ENCODE measurements at places on chromosomes 16 and 17. TPM values are rescaled to one million over a fixed set of nuclear protein-coding genes. Genes with fewer than 3 reads are reported as not detected.

DNA sequence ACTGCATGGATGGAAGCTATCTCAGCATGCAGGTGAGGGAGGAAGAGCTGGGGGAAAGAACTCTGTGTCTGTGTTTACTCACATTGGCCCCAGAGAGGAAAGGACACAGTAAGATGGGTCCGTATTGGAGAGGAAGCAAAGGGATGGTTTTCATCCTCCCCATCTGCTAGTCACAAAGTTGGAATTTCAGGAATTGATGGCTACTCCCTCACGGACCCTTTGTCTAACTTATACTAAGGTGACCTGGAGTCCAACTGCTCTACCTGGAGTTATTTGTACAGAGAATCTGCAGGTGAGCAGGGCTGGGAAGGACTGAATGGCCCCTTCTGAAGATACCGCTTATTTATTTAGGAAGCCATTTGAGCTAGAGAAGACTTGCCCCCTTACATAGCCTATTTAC, 55.1 kb downstream of the WNT3 start:
- H3K4me1 ChIP-seq = peaks cover 14% of the 10 kb centered on the region
- H3K27me3 ChIP-seq = no peaks in the 10 kb centered on the region
- no peak overlapping the region for H3K4me3 ChIP-seq
- no peak overlapping the region for H3K27ac ChIP-seq

DNA sequence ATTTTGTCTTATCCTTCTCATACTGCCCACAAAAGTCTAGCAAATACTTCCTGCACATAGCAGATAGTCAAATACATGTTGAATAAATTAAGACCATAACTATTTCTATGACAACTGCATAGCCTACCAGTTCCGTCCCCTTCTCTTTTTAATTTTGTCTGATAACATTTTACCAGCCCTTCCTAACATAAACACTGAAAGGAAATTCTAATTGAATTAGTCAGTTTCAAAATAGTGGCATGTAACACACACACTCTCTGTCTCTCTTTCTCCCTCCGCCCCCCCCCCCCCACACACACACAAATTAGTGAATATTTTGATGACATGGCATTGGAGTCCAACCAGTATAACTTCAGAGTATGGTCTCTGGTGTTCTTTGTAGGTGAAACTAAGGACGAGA, 41.8 kb downstream of the TNRC6C start:
- no peak for DNase-seq
- H3K27me3 ChIP-seq = no peaks in the 10 kb centered on the region
- H3K4me3 ChIP-seq = no peak overlapping the region
- H3K4me1 ChIP-seq = no peaks in the 10 kb centered on the region

DNA sequence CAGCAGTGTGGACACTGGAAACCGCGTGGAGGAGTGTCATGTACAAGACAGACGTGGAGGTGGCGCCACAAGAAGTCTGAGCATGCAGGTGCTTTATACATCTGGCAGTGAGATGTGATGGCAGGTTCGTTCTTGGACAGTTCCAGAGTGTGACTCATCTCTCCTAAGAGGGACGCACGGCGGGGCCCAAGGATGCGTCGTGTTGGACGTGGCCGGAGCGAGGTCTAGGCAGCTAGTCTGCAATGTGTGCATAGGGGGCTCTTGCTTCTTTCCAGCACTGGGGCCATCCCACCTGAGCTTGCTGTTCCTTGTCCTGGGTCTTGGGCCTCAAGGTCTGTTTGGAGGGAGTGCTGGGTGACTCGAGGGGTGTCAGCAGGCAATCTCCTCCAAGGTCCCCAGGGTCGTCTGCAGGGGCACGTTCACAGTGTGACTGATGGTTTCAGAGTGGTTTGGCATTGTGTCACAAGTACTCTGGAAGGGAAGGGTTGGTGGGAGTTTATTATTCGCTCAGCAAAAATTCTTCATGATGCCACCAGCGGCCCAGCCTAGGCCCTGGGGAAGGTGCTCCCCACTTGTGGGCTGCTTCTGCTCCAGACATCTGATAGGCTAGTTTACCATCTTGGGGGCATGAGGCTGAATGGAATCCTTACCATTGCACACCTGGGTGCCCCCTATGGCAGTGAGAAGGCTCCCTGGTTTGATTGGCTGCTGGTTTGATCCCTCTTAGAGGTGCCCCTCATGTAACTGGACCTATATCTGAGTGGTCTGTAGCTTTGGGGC, 22.1 kb downstream of the SPACA3 start:
- no peak overlapping the region for H3K27ac ChIP-seq
- H3K4me3 ChIP-seq = no peak overlapping the region
- H3K4me1 ChIP-seq = no peaks in the 10 kb centered on the region
- DNase-seq = no peak
- no peaks in the 10 kb centered on the region for H3K36me3 ChIP-seq
- H3K27me3 ChIP-seq = no peaks in the 10 kb centered on the region

DNA sequence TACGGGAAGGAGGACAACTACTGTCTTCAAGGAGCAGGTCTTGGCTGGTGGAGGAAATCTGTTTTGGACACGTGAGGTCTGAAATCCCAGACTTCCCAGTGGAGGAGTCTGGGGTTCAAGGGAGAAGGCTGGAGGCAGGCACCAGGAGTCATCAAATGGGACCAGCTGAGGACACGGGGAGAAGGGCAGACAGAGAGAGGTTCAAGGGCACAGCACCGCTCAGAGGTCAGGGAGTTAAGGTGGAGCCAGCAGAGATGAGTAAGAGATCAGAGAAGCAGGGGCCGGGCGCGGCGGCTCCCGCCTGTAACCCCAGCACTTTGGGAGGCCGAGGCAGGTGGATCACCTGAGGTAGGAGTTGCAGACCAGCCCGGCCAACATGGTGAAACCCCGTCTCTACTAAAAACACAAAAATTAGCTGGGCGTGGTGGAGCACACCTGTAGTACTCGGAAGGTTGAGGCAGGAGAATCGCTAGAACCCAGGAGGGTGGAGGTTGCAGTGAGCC, 10.4 kb upstream of the SMIM5 start:
- DNase-seq = no peak
- no peak overlapping the region for H3K27ac ChIP-seq
- H3K36me3 ChIP-seq = no peaks in the 10 kb centered on the region
- no peaks in the 10 kb centered on the region for H3K27me3 ChIP-seq
- no peaks in the 10 kb centered on the region for H3K4me1 ChIP-seq

- H3K4me3 ChIP-seq = no peak overlapping the region
- no peaks in the 10 kb centered on the region for H3K27me3 ChIP-seq
- no peaks in the 10 kb centered on the region for H3K36me3 ChIP-seq
- no peaks in the 10 kb centered on the region for H3K4me1 ChIP-seq
These were observed 52.4 kb upstream of the ATF7IP2 start for GRCh38 chr16:10333321-10334032.

- peak overlapping the region; percentile 39 for H3K27ac ChIP-seq
- no peak overlapping the region for H3K4me3 ChIP-seq
- no peak for DNase-seq
- H3K27me3 ChIP-seq = no peaks in the 10 kb centered on the region
- H3K36me3 ChIP-seq = no peaks in the 10 kb centered on the region
- peaks cover 9% of the 10 kb centered on the region for H3K4me1 ChIP-seq
These were observed 71.4 kb downstream of the SPECC1 start for GRCh38 chr17:20080513-20080912.

- H3K36me3 ChIP-seq = no peaks in the 10 kb centered on the region
- H3K27me3 ChIP-seq = no peaks in the 10 kb centered on the region
- no peak overlapping the region for H3K27ac ChIP-seq
- no peak for DNase-seq
- no peak overlapping the region for H3K4me3 ChIP-seq
These were observed 28.9 kb downstream of the TMEM11 start for GRCh38 chr17:21185061-21185460.

GRCh38 chr17:66985338-66986237, 21.1 kb downstream of the CACNG4 start:
- H3K4me1 ChIP-seq = peaks cover 2% of the 10 kb centered on the region
- H3K27ac ChIP-seq = no peak overlapping the region
- no peaks in the 10 kb centered on the region for H3K27me3 ChIP-seq
- DNase-seq = no peak

- no peak for DNase-seq
- H3K36me3 ChIP-seq = peaks cover 36% of the 10 kb centered on the region
- H3K4me1 ChIP-seq = no peaks in the 10 kb centered on the region
- H3K4me3 ChIP-seq = no peak overlapping the region
- no peaks in the 10 kb centered on the region for H3K27me3 ChIP-seq
- H3K27ac ChIP-seq = no peak overlapping the region
These were observed 34.1 kb downstream of the NME2 start for GRCh38 chr17:51200295-51200694.

DNA sequence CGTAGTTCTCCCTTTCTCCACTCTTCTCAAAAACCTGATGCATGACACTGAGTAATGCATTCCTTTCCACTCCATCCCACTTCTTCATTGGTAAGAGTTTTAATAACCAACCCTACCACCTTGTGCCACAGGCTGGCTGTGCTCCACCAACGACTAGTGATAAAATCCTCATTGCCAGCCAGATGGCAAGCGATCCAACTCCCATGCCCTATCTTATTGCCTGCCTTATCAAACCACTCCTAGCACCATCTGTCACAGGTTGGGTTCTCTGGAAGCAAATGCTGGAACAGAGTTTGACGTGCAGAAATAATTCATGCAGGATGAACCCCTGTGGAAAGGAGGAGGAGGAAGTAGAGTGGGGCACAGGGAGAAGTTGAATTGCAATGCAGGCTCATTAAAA, 99.5 kb downstream of the CHD9NB start:
- H3K36me3 ChIP-seq = no peaks in the 10 kb centered on the region
- H3K4me1 ChIP-seq = no peaks in the 10 kb centered on the region
- H3K27me3 ChIP-seq = no peaks in the 10 kb centered on the region
- no peak for DNase-seq

GRCh38 chr16:54236773-54237172, 49.8 kb downstream of the IRX3 start:
- no peaks in the 10 kb centered on the region for H3K27me3 ChIP-seq
- H3K27ac ChIP-seq = no peak overlapping the region
- no peak for DNase-seq
- no peak overlapping the region for H3K4me3 ChIP-seq

DNA sequence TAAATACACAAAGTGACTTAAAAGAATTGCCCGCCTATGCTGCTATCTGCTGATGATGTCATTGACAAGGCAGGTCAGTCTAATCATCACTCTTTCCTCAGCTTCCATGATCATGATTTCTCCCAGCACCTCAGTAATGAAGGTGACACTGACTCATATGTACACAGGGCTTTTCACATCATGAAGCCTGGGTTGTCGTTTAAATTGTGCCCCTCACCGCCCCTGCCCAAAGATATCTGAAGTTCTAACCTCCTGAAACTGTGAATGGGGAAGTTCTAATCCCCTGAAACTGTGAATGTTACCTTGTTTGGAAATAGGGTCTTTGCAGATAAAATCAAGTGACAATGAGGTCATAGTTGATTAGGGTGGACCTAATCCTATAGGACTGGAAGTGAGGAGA, 17.4 kb upstream of the GPRC5C start:
- H3K27ac ChIP-seq = no peak overlapping the region
- no peaks in the 10 kb centered on the region for H3K36me3 ChIP-seq
- no peak for DNase-seq
- no peak overlapping the region for H3K4me3 ChIP-seq
- H3K4me1 ChIP-seq = no peaks in the 10 kb centered on the region

DNA sequence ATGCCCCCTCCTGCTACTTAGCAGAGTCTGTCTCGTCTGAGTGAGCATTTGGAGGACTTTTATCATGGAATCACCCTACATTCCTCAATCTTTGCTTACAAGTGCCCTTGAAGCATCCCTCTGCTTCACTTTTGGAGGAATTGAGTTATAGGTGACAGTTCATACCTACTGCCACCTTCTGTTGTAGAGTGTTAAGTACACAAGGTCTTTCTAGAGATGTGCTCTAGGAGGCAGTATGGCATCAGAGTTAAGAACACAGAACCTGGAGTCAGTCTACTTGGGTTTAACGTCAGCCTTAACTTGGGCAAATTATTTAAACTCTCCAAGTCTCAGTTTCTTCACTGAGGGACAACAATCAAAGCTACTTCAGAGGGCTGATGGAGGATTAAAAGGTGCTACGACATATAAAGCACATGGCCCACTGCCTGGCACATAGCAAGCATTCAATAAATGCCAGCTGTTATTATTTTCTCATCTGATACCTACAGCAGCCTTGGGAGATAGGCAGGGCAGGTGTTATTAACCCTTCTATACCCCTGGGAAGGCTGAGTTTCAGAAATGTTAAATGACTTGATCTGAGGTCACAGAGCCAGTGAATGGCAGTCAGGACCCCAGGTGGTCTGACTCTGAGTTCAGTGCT, 62.2 kb downstream of the UTP18 start:
- peaks cover 2% of the 10 kb centered on the region for H3K27me3 ChIP-seq
- peak; percentile 13 for DNase-seq
- H3K27ac ChIP-seq = no peak overlapping the region

DNA sequence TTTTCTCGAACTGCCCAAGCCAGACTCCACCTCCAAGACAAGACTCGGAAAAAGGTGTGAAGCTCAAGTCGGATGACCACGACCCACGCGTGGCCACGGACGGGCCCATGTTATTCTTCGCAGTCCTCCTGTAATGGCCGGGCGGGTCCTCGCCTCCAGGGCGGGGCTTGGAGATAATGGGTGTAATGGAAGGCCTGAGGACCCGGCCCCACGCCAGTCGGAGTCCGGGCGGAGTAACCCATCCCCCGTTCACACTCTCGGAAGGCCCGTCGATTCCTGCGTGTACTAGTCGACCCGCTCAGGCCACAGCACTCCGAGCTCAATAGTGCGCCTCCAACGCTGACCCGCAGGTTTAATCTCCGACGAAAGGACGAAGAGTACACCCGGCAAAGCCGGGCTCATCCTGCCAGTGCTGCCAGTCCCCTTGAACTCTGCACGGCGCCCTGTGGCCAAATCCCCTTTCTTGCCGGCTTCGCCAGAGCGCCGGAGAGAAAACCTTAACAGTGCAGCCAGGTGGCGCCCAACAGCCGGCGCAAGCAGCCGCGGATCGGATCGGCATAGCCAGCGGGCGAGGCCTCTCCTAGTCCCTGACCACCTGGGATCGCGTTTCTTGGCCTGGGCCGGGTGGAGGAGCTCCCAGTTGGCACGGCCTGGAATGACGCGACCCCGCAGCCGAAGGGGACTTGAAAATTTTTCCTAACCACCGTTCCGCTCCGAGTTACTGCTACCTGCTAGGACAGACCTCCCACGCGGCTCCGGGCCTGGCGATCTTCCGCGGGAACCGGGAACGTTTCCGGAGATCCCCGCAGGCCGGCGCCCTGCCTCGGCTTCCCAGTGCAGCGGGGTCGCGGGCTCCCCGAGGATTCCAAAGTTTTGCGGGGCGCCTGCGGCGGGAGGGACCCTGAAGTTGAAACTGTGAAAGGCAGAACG, 762.0 kb downstream of the KCNJ18 start:
- no peak overlapping the region for H3K4me3 ChIP-seq
- no peaks in the 10 kb centered on the region for H3K4me1 ChIP-seq
- no peak overlapping the region for H3K27ac ChIP-seq

GRCh38 chr17:77503293-77503655, 362.5 kb downstream of the SEC14L1 start:
- H3K27ac ChIP-seq = no peak overlapping the region
- H3K4me3 ChIP-seq = no peak overlapping the region
- DNase-seq = no peak
- H3K4me1 ChIP-seq = no peaks in the 10 kb centered on the region
- no peaks in the 10 kb centered on the region for H3K27me3 ChIP-seq
- H3K36me3 ChIP-seq = peaks cover 2% of the 10 kb centered on the region

The C16orf54 gene
- 0.18 TPM for total RNA-seq

The MEIOC gene
- 0.82 TPM for total RNA-seq

The CMTR2 gene
- 12.5 TPM for total RNA-seq

The C17orf67 gene
- 3.4 TPM for total RNA-seq

The TEKT1 gene
- total RNA-seq = not detected

The DOC2B gene
- total RNA-seq = 1.5 TPM

The POLDIP2 gene
- total RNA-seq = 175 TPM

Data from Panc1 (cell line).